ENCODE measurements at places on chromosomes 16 and 17.

- DNase-seq, result no peak
These were observed 39.9 kb downstream of the CDH1 start for GRCh38 chr16:68776821-68777485.

GRCh38 chr16:83253521-83253920 is 554.3 kb upstream of the HSBP1 start:
- DNase-seq, result no peak

- DNase-seq, result no peak
These were observed 16.3 kb downstream of the MNT start for GRCh38 chr17:2384439-2385127.

DNA sequence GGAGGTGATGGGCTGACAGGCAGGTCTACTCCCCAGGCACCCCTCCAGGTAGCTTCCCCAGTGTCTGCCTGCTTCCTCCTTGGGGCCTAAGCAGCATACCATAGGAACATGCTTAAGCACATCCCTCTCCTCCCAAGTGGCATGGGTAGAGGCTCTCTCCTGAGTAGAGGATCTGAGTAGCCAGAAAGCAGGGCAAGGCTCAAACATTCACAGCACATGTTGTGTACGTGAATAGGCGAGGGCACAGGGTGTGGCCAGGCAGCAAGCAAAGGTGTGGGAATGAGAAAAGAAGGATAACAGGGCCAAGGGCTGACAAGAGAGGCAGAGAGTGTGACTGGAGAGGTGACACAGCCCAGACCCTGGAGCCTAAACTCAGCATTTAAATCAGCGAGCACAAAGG is 29.7 kb upstream of the GFOD2 start:
- DNase-seq, result no peak

DNA sequence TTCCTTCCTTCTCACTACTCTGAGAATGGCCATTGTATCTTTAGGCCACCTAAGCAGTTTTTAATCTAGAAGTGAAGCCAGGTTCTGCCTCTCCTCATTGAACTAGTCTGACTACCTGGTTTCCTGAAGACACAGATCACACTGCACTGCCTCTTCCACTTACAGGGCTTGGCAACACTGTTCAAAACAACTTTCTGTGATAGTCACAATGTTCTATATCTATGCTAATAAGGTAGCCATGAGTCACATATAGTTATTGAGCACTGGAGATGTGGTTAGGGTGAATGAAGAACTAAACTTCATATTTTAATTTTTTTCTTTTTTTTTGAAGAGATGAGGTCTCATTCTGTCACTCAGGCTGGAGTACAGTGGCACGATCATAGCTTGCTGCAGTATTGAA is 26.9 kb downstream of the RND2 start:
- no peak for DNase-seq

DNA sequence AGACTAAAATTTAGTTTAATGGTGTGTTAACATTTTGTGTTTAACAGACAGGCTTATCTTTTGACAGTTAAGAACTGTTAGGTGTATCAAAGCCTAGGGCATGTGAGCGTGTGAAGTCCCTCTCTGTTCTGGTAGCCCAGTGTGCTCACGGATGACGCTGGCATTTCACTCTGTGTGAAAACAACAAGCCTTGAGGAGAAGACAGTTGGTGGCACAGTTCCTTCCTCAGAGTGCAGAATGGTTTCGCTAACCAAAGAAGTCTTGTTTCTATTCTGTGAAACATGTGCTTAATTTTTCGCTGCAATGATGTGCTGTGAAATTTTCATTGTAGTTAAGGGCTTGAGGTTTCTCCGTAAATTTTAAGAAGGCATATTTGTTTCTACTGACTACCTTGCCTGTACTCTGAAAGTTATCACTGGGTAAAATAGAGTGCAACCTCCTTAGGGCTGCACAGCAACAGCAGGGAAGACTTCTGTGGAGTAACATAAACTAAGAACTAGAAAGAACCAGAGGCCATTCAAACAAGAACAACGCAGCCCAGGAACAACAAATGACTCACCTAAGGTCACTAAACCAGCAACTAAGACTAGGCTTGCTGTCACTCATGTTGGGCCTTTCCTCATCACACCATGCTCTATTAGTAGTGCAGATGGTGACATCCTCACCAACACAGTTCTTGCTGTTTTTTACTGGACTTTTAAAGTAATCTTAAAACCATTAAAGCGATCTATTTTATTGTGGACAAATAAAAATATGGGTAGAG is 33.4 kb downstream of the BRD7 start:
- DNase-seq, result no peak

- no peak for DNase-seq
These were observed 5.5 kb upstream of the RAPGEFL1 start for GRCh38 chr17:40171750-40172149.

DNA sequence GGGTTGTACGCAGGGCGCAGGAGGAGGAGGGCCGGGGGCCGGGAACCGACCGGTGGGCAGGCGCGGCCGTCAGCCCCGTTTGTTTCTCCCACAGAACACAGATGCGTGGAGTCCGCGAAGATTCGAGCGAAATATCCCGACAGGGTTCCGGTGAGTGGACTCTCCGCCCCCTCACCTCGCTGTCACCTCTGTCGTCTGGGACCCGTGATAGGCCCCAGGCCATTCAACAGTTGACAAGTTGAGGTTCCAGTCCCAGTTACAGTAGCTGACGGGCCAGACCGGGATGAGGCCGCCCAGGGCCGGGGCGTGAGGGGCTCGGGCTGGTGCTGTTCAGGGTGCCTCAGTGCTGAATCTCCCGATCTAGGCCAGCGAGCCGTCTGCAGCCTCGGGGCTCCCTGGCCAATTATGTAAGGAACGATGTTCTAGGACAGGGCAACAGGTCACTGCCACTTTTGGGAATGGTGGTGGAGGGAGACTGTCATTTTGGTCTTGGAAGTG is 628 bp downstream of the GABARAPL2 start:
- no peak for DNase-seq

- no peak for DNase-seq
These were observed 35.2 kb downstream of the MBTD1 start for GRCh38 chr17:51224402-51225262.

GRCh38 chr16:81385031-81385756 is 59.4 kb upstream of the CMIP start:
- no peak for DNase-seq

DNA sequence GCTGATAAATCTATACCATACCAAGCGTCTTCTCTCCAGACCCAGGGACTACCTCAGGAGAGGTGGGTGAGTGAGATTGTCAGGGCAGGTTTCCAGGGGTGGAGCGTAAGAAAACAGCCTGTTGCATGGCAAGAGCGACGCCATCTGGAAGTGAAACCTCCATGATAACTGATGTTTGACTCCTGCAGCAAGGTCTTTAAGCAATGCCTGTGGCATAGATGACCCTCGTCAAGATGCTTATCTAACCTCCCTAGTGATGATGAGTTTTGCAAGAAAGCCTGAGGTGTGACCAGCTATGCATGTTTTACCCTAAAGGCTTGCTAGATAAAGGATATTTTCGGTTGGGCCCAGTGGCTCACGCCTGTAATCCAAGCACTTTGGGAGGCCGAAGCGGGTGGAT is 71.6 kb downstream of the GSG1L start:
- no peak for DNase-seq

DNA sequence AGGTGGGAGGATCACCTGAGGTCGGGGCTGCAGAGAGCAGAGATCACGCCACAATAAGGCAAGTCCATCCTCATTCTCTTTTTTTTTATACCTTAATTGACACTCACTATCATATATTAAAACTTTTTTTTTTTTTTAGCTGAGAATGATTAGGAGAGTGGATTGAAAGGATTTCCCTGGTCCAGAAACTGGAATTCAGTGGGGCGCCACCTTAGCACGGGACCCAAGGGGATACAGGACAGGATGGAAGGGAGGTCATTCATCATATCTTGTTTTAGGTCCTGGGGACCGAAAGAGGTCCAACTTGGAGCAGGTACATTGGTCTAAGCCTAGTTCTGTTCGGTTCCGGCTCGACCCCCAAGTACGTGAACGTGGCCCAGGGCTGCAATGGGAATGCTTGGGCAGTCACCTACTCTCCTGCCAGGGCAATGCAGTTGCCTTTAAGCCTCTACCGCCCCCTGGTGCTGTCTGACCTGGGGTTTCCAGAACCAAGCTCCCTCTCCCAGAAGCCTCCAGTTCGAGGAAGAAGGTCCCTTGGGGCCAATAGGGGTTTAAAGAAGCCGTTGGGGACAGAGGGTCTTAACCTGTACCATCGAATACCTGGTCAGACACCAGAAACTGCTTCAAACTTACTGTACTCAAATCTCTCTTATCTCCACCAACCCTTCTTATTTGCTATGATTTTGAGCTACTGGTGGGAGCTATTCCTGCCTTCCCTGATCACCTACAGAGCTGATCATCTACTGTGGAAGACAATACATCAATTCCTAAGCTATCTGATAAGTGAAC is 19.9 kb upstream of the GPATCH8 start:
- peak; percentile 23 for DNase-seq

DNA sequence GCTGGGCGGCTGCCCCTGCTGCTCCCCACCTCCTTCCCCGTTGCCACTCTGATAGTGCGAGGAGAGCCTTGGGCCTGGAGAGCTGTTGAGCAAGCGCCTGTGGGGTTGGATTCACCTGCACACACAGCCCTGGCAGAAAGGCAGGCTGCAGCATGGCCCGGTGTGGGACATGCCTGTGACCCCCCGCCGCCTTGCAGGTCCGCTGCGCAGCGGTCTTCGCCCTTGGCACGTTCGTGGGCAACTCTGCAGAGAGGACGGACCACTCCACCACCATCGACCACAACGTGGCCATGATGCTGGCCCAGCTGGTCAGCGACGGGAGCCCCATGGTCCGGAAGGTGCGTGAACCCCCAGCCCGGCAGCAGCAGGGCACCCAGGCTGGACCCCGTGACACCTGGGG is 106.8 kb upstream of the CHMP6 start:
- DNase-seq, result no peak

DNA sequence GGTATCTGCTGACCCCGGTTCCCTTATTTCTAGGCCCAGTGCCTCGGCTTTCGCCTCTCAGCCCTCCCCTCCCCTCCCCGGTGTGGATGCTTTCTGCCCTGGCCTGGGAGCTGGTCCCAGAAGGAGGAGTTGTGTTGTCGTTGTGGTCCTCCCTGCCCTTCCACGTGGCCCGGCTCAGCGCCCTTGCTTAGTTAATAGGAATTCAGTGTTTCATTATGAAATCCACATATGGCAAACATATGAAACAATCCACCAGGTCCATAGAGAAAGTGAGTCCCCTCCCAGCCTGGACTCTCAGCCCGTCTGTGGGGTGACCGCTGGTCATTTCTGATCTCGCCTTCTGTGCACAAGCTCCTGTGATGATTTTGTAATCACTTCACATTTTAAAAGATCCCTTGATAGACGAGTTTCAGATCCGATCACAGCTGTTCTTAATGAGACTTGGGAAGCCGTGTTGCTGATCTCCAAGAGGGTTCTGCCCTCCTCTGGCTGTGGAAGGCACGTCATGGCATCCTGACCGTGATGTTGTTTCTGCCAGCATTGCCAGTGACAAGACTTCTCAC is 112.1 kb downstream of the BANP start:
- no peak for DNase-seq

GRCh38 chr16:52546291-52547003 is 496 bp downstream of the TOX3 start:
- no peak for DNase-seq

DNA sequence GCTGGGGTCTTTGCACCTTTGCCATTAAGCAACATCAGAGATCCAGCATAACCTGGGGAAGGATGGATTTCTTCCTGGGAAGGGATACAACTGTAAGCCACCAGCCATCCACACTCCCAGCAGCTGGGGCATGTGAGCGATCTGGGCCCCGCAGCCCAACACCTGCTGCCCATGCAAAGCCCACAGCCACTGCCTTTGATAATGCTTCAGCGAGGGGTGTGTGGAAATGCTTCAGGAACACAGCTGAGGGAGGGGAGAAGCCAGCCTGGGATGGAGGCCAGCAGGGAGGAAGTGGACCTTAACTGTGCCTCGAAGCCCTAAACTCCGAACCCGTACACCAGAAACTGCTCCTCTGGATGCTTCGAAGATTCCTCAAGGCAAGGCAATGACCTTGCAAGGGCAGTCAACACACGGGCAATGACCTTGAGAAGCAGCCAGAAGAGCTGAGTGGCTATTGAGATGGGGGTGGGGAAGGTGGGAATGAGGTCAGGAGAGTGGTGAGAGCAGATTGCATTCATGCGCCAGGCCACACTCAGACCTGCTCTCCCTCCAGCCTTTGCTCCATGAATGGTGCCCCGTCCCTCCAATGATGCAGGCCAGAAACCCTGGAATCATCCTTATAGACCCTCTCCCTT is 49.1 kb downstream of the KATNIP start:
- no peak for DNase-seq

DNA sequence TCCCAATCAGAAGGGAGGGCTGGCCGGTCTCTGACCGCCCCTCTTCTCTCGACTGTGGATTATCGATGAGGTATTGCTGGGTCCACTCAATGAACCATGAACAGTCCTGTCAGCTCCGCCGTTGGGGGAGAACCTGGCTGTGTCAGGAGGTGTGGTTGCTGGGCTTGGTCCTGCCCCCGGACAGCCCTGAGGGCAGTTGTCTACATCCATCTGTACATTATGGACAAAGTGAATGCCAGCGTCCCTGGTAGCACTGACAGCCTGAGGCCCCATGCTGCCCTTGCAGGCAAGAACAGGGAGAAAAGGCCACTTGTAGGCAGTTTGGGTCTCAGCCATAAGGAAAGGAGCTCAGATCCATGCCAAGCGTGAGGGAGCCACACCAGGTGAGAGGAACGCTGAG is 38.9 kb downstream of the ST3GAL2 start:
- no peak for DNase-seq

GRCh38 chr17:34409352-34409751 is 46.3 kb upstream of the CCL1 start:
- DNase-seq, result no peak

GRCh38 chr16:8935989-8936388 is 27.7 kb downstream of the USP7 start:
- DNase-seq, result no peak

DNA sequence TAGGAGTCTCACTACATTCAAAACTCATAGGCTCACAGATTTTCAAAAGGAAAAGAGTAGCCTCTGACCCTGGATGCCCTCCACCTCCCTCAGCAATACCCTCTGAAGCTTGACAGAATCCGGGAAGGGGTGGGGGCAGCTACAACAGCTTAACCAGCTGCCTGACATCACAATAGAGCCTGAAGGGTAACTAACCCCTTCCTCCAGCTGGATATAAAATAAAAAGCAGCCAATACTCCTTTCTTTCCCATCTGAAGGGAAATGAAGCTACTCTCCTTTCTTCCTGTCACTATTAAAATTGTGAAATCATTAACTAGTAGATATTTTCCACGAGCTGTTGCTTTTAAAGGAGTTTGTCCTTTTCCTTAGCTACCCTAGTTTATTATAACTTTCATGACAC is 24.0 kb downstream of the USP31 start:
- DNase-seq, result no peak

DNA sequence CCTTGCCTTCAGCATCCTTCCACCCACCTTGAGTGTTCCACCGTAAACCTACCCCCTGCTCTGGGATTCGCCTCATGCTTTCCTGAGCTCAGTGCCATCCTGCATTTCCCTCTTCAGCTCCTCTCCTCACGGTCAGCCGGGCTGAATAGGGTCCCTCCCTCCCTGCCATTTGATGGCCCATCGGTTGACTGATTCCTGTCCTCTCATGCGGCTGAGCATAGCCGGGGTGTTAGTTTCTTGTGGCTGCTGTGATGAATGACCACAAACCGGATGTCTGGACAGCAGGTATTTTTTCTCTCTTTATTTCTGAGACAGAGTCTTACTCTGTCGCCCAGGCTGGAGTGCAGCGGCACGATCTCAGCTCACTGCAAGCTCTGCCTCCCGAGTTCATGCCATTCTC is 44.1 kb upstream of the MGAT5B start:
- DNase-seq, result no peak

Measured in activated CD4-positive, alpha-beta T cell treated with anti-CD3 and anti-CD28 coated beads for 1 hour (primary cell).